ENCODE measurements at places on chromosomes 1 and 21.
A peak's percentile ranks its signal among the peaks of the same experiment; 100 is the strongest.

DNA sequence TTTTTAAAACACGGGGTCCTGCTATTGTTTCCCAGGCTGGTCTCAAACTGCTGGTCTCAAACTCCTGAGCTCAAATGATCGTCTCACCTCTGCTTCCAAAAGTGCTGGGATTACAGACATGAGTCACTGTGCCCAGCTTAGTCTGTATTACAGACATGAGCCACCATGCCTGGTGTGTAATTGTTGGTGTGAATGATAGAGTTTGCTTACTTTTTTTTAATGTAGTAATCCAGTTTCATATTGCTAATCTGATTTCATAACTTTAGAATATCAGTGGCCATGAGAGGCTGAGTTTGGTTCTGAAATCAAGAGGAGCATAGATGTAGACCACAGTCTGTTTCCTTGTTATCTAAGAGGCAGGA is 3.4 kb downstream of the EPB41 start:
- DNase-seq = no peak

DNA sequence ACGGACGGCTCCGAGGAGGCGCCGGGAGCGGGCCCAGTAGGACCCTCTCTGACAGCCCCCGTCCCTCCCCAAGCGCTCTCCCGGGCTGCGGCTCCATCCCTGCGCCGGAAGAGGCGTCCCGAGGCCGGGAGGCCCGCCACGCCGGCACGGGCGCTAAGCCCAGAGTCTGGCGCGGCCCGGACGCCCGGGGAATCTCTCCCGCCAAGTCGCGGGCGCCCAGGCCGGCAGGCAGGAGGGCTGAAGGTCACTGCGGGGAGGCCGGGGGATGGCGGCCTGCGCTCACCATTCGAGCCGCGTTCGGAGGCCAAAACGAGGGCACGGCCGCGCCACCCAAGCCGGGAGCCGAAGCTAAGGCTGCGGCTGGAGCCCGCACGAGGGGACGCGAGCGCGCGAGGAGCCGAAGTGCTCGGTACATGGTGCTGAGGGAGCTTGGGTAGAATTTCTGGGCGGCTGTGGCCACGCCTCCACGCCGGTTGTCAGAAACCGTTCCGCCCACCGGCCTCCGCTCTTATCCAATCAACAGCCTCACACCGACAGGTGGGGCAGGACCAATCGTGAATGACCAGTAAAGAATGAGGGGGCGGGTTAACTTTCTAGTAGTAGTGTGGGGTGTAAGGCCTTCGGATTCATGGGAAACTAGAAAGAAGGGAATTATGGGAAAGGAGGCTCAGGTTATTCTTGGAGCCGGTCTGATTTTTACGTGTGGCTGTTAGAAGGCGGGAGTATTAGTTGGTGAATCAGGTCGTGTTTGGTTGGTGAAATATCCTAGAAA is at the start of gene FH:
Gene FH (minus strand): TSS at position 448 of the 772 bp plus-strand sequence. CDS start 33 bp downstream, at position 415.
- DNase-seq = peak; percentile 92

- no peak for DNase-seq
These were observed 32.8 kb upstream of the SLC45A1 start for GRCh38 chr1:8285103-8285502.

DNA sequence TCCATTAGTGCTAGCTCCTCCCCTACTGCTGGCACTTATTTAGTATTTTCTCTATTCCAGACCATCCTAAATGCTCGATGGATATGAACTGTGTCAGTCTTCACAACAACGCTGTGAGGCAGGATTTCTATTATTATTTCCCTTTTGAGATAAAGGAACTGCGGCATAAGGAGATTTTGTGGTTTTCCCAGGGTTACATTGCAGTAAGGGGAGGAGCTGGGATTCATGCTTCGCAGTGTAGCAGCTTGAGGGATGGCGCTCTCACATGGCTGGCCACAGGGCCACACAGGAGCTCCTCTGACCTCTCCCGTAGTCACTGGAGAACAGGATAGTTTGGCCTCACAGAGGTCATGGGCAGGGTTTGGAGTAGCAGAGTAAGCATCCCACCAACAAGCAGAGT is 116.9 kb downstream of the BEND5 start:
- no peak for DNase-seq

DNA sequence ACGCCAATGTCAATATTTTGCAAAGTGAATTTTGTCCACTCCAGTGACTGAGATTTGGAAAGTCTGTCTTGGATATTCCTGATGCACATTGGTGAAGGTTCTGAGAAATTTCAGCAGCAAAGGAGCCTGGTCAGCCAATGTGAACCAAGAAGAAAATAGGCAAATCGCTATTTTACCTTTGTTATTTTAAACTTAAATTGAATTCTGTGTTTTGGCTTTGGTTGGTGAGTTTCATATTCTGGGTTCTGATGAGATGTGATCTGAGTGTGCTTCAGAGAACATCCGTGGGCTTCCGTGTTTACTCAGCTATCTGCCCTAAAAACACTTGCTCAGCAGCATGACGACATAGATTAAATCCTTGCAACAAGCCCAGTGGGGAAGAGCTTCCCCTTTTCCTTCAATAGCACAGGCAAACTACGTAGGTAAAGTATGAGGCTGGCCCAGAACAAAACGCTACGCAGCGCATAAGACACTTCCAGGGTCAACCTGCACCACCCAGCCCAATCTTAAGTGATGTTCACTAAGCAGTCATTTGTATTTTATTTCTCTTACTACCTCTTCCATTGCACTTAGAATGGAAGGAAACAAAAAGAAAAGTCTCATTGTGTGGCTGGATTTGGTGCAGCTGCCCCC is 176.4 kb upstream of the KAZN start:
- DNase-seq = no peak

DNA sequence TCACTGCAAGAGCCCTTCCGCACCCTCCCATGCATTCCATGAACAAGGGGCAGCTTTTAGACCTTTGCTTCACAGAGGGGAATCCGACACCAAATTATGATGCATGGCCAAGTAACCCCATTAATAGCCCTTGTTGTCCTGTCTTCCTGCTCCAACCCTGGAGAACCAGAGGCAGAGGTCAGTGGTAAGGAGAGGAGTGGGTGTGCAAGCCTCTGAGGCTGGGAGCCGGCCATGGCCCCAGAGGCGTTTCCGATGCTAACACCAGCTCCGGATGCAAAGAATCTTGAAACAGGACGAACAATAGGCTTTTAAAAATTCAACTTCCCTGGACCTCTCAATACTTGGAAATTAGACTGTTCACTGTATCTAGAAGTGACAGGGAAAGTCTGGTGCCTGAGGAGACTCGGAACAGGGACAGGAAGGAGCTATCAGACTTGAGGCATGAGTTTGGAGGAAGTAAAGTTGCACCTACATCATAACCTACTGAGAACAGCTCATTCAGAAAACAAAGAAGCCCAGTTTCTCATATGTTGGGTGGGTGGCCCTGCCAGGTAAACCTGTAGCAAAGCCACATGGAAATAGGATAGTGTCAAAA is 101.2 kb upstream of the ERG start:
- DNase-seq = no peak

DNA sequence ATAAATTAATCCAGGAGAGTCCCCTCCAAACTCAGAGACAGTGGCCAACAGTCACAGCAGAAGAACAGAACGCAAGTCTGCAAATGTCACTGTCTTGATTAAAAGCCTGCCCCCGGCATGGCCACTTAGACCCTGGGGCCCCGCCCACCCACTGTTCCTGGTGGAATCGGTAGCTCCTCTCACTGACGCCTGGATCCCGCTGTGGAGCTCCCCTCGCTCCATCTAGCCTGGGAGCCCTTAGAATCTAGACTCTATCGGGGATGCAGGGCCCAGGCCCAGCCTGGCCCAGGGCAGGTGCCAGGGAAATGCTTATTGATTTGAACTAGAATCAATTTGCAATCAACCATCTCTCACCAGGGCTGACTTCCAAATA is 21.4 kb upstream of the PLEKHG5 start:
- DNase-seq = no peak

Measured in mesothelial cell of epicardium (in vitro differentiated cells).